ENCODE measurements at places on chromosomes 6 and 20.

DNA sequence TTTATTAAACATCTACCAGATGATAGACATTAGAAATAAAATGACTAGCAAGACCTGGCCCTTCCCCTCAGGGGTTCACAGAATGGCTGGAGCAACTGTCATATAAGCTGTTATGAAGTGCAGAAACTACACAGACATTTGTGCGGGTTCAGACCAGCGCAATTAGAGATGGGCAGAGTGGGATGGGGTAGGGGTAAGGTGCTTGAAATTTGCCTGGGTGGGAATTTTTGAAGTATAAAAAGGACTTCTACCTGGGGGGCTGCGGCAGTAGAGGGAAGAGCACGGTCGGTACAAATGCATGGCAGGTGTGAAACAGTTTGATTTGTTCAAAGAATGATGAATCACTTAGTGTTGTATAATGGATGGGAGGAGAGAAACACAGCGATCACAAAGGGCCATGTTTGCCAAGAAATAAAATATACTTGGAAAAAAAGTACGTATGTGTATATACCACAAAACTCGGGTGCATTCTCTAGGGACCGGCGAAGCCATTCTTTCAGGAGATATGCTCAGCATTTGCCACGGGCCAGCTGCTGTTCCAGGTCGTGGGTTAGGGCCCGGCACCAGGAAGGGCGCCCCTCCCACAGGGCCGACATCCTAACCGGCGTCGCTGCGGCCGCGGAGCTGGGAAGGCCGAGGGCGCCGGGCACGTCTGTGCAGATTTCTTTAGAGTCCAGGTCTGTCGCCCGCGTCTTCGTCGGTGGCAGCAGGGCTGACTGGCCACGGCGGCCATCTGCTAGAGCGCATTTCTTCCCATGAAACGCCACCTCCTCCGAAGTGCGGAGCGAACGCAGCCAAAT lies 809 bp upstream of the NOL7 start:
- DNase-seq = no peak

- DNase-seq = no peak
Measured at GRCh38 chr6:166980738-166981137, 18.5 kb upstream of the CEP43 start.

DNA sequence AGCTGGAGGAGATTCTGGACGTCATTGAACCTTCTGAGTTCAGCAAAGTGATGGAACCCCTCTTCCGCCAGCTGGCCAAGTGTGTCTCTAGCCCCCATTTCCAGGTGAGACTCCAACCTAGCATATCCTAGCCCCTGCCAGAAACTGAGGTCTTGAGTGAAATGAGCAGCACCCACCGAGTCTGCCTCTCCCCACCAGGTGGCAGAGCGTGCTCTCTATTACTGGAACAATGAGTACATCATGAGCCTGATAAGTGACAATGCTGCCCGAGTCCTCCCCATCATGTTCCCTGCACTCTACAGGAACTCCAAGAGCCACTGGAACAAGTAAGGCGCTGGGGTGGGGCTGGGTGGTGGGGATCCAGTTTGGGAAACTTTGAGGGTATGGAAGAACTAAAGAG lies 4.6 kb downstream of the MEA1 start:
- DNase-seq = peak; percentile 38

DNA sequence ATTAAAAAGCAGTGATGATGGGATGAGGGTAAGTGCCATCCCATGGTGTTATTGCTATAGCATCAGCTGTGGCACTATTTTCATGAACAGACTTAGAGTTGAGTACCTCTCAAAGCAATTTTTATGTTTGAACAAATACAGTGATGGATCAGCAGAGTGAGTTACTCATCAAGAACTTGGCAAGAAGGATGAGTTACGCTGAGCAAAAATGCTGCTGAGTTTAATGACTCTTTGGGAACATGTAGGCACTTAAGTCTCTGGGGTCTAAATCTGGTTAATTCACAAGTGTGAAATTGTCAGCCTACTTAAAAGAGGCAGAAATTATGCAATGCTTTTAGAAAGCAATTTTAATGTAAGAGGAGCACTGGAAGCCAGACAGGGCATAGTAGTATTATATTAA lies 78.5 kb upstream of the AHI1 start:
- peak; percentile 91 for DNase-seq

GRCh38 chr6:25138934-25139415 lies 140.2 kb upstream of the CARMIL1 start:
- no peak for DNase-seq

- no peak for DNase-seq
Measured at GRCh38 chr20:23224806-23225205, 125.8 kb upstream of the NXT1 start.

GRCh38 chr6:131257104-131257503 lies 121.8 kb downstream of the AKAP7 start:
- no peak for DNase-seq

DNA sequence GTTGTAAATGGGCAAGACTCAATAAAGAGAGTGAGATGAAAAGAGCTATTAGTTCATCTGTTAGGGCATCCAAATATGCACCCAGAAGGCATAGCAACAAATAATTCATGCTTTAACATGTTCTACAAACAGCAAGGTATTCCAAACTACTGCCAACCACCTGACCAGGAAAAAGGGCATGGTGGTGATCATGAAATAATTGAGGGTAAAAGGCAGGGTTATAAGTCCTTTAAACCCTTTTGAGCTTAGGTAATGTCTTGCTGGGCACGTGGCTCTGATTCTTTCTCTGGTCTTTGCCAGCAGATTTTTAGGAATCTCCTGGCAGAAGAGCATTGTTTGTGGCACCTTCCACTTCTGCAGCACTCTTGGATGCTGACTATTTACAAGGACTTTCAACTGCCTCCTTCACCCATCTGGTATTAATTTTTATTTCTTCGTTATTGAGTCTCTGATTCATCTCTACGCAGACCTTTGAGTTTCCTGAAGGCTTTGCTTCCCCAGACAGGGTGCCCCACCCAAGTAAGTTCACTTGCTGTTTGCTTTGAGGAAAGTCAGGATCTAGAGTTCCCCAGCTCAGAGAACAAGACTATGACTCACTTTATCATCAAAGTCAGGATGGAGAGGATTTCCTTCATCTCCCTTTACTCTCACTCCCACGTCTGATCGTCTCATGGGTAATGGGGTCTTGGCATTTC lies 83.4 kb upstream of the NEDD9 start:
- DNase-seq = peak; percentile 99

DNA sequence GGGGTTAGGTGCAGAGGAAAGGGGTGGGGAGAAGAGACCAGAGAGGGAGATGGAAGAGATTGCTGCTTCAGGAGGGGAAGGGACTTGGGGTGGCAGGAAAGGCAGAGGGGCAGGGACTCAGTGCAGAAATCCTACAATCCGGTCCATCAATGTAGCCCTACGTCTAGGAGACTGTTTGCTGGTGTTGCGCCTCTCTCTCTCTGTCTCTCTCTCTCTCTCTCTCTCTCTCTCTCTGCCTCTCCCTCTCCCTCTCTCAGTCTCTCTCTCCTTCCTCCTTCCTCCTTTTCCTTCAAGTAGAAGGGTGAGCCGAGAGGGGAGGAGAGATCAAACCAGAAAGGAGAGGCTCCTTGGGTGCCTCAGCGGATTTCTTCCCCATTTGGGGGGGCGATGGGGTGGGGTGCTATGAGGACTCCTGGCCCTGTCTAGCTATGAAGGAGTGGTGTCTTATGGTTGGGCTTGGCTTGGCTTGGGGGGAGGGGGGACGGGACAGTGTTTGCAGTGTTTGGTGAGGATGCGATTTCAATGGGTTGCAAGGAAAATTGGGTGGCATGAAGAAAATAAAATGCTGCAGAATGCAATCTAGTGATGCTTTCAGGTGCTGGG lies 181.2 kb downstream of the TBXT start:
- DNase-seq = no peak

- DNase-seq = peak; percentile 18
Measured at GRCh38 chr6:165847407-165848085, 184.5 kb upstream of the PDE10A start.

GRCh38 chr6:163971841-163972838 lies 557.6 kb downstream of the QKI start:
- no peak for DNase-seq

GRCh38 chr20:60869087-60869486 lies 383.0 kb upstream of the CDH4 start:
- no peak for DNase-seq

GRCh38 chr6:156718647-156719394 lies 58.4 kb upstream of the ARID1B start:
- peak; percentile 63 for DNase-seq

- DNase-seq = peak; percentile 34
Measured at GRCh38 chr6:165986914-165987482, 180.7 kb downstream of the TBXT start.

- DNase-seq = no peak
Measured at GRCh38 chr20:25226433-25227316, 21.2 kb upstream of the PYGB start.

- no peak for DNase-seq
Measured at GRCh38 chr20:47033665-47034064, 139.0 kb downstream of the EYA2 start.

GRCh38 chr6:40247516-40248115 lies 313.4 kb upstream of the MOCS1 start:
- DNase-seq = no peak

DNA sequence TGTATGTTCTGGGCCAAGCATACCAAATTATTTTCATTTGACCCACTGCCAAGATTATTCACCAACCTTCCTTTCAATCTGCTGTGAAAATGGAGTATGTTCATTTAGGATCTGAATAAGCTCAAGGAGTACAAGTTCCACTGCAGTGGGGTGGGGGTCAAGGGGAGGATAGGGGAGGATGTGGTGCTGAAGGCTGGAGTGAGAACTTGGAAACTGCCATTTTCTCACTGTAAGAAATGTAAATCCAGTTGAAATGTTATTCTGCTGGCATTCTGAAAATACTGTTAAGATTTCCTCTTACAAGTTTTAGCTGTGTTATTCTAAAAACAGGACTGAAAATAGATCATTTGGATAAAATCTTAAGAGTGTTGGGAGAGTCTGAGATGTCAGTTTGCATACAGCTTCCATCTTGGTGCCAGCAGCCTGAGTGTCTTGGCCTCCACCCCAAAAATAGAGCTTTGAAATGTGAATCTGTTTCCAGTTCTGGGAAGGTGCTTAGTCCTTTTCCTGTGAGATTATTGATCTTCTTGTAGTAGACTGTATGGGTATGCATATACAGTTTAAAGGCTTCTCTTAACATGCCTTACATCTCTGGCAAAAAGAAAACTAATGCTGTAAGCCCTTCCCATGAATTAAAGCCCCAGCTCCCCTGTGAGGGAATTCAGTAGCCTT lies 84.3 kb downstream of the CTNNBL1 start:
- DNase-seq = peak; percentile 19

DNA sequence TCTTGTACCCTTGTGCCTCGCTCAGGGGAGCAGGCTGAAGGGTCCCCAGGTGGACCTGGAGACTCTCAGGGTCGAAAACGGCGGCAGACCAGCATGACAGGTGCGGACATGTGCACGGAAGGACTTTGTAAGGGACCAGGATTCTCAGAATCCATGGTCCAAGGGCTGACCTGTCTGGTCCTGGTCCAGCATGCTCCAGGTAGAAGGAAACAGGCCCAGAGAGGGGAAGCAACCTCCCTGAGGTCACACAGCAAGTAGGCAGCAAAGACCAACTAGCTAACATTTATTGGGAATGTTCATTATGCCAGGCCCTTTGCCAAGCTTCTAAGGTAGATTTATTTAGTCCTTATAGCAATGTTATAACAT lies 5.9 kb downstream of the CDKN1A start:
- no peak for DNase-seq

- DNase-seq = no peak
Measured at GRCh38 chr6:33343953-33344611, 26.5 kb upstream of the ZBTB22 start.

GRCh38 chr20:48166082-48166835 lies 381.0 kb upstream of the SULF2 start:
- DNase-seq = no peak

GRCh38 chr6:26441977-26442376 lies 1.7 kb downstream of the BTN3A3 start:
- DNase-seq = no peak

GRCh38 chr6:29656157-29656556 lies 735 bp upstream of the MOG start:
- DNase-seq = no peak

DNA sequence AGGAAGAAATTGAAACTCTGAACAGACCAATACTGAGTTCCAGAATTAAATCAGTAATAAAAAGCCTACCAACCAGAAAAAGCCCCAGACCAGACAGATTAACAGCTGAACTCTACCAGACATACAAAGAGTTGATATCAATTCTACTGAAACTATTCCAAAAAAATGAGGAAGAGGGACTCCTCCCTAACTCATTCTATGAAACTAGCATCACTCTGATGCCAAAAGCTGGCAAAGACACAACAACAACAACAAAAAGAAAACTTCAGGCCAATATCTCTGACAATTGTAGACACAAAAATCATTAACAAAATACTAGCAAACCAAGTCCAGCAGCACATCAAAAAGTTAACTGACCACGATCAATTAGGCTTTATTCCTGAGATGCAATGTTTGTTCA lies 246.0 kb upstream of the RUNX2 start:
- no peak for DNase-seq

GRCh38 chr6:155333414-155333813 lies 19.1 kb upstream of the TFB1M start:
- DNase-seq = no peak

- peak; percentile 85 for DNase-seq
Measured at GRCh38 chr6:21396313-21396712, 197.2 kb upstream of the SOX4 start.

GRCh38 chr6:66128656-66129055 lies 421.6 kb upstream of the EYS start:
- no peak for DNase-seq

- peak; percentile 56 for DNase-seq
Measured at GRCh38 chr6:124479991-124480430, 482.2 kb upstream of the RNF217 start.

GRCh38 chr6:151313066-151313491 lies 73.3 kb downstream of the AKAP12 start:
- DNase-seq = no peak

DNA sequence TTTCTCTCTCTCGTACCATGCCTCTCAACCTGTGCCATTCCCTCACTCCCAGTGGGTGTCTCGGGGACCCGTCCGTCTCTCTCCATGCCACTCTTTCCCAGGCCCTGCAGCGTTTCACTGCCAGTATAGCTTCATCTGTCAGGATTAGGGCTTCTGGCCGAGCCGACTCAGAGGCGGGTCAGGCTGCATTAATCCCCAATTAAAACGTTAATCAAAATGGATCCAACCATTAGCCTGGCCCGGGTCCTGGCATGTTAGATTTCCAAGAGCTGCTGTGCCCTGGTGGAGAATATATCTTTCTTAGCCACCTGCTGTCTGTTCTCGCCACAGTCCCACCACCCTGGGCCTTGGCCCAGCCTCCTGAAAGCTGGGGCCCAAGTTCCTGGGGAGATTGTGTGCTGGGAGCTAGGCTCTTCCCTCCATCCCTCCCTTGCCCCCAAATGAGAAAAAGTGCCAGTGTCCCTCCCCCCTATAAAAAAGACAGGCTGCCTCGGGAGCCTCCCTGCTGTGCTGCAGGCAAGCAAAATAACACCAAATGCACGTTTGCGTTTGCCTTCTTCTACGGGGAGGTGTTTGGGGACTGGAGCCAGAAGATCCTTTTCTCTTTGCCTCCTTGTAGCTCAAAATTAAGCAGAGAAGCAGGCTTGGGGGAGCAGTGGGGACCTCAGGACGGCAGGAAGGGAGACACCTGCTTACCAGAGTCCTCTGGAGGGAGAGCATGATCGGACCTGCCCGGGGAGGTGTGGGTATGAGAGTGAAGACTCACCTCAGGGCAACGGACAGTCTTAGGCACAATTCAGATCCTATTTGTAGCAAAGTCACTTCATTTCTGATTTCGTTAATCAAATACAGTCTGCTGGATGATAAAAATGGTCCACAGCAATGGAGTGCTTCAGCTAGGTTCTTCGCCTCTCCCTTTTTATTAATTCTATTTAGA lies 3.0 kb downstream of the KCNG1 start:
- DNase-seq = no peak

- DNase-seq = no peak
Measured at GRCh38 chr20:7426890-7427496, 513.3 kb downstream of the HAO1 start.
